A673 (cell line): ENCODE measurements at places on chromosomes 3 and 15.

GRCh38 chr3:193023218-193023617, 105.6 kb upstream of the MB21D2 start:
- no peaks in the 10 kb centered on the region for H3K4me1 ChIP-seq
- H3K27me3 ChIP-seq = no peaks in the 10 kb centered on the region
- H3K27ac ChIP-seq = no peak overlapping the region
- no peak for DNase-seq
- H3K4me3 ChIP-seq = no peak overlapping the region

DNA sequence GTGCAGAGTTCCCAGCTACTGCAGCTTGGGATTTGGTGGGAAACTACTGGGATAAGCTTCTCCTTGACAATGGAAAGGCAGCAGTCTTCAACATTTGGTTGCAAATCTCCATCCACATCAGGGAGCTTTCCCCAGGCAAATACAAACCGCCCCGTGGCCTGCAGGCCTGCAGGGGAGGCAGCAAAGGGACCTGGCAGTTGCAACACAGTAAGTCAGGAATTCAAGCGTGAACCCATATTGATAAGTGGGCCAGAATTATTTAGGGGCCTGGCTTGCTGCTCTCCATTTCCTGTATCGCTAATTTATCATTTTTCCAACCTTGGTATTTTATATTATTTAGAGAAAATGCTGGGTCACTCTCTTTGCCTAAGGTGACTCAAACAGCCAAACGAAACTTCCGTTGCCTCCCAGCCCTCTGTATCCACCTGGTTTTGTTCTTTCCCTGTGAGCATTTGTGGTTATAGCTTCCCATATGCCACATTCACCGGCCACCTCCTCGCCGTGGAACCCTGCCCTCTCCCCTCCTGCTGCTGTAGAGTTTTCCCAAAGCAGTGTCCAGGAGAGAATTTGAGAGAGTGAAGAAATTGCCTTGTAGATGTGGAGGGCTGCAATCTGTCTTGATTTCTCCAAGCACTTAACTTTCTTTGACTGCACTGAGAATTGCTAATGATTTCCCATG, 34.8 kb downstream of the B3GALNT1 start:
- no peaks in the 10 kb centered on the region for H3K27me3 ChIP-seq
- no peak for DNase-seq
- no peaks in the 10 kb centered on the region for H3K36me3 ChIP-seq

GRCh38 chr15:91881569-91882297, 28.2 kb downstream of the SLCO3A1 start:
- no peak overlapping the region for H3K27ac ChIP-seq
- no peaks in the 10 kb centered on the region for H3K27me3 ChIP-seq
- DNase-seq = no peak
- H3K36me3 ChIP-seq = no peaks in the 10 kb centered on the region
- H3K4me1 ChIP-seq = no peaks in the 10 kb centered on the region

DNA sequence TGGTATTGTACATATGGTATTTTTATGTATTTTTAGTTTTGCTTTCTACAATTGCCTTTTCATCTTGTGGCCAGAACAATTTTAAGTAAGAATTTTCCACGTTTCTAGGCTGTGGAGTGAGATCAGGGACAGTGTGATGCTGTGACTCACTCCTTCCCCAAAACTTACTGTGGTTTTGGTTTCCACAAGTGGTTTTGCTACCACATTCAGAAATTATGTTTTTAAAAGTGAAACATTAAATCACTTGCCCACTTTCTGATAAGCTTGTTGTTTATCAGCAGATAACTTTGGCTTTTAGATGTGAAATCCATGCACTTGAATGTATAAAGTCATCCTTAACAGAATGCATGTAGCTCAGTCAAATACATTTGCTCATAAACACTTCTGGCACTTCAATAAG, 192.2 kb upstream of the THRB start:
- no peak for DNase-seq
- H3K4me3 ChIP-seq = no peak overlapping the region
- no peaks in the 10 kb centered on the region for H3K4me1 ChIP-seq
- no peaks in the 10 kb centered on the region for H3K27me3 ChIP-seq

DNA sequence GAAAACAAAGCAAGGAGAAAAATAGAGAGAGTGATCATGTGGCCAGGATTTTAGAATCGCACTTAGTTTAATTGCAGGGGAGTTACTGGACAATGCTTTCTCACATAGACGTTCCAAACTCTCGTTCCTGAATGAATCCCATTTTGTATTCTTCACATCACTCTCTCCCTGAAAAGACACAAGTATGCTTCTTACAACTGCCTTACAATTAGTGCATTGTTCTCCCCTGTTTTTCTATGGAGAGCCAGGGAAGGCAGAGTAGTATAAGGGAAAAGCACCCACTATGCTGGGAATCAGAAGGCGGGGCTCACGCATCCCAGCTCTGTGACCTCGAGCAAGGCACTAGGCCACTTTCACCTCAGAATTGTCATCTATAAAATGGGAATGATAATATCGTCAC, 14.4 kb downstream of the TMOD2 start:
- no peaks in the 10 kb centered on the region for H3K27me3 ChIP-seq
- no peak for DNase-seq
- no peaks in the 10 kb centered on the region for H3K36me3 ChIP-seq
- H3K4me1 ChIP-seq = no peaks in the 10 kb centered on the region

GRCh38 chr15:51842852-51843737, 13.6 kb downstream of the TMOD3 start:
- H3K27me3 ChIP-seq = no peaks in the 10 kb centered on the region
- peaks cover 89% of the 10 kb centered on the region for H3K4me1 ChIP-seq
- no peaks in the 10 kb centered on the region for H3K36me3 ChIP-seq
- DNase-seq = no peak
- H3K4me3 ChIP-seq = no peak overlapping the region

DNA sequence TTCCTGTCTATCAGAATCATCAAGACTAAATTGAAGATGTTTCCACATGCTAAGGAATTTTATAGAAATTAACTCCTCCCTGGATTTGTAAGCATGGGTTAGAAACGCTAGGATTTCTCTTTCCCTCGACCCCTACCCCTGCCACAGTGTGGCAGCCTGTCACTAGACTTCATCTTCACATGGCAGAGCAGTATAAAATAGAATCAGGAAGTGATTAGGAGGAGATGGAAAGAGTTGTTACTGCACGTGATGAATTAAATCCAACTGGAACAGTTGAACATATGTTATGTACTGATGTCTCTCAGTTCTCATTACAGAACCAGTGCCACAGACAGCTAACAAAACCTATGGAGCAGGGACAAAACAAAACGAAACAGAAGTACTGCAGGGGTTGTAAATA, 130.0 kb upstream of the BNIP2 start:
- DNase-seq = no peak
- H3K27me3 ChIP-seq = peaks cover 79% of the 10 kb centered on the region
- H3K27ac ChIP-seq = no peak overlapping the region
- no peaks in the 10 kb centered on the region for H3K4me1 ChIP-seq

DNA sequence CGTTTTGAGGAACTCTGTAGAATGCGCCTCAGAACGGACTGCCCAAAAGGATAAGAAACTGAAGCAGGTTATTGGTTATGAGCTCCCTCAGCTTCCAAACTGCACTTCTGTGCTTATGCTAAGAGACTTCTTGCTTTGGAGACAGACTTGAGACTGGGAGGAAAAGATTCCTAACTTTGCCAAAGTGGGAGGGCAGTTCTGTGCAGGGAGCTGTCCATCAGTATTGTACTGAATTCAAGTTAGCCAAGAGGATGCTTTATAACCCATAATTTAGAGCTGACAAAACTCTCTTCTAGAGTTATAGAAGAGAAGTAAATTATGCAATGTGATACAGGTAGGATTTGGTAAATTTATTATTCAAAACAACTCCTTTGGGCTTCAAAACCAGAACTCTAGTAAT, 519.8 kb upstream of the GBE1 start:
- no peak overlapping the region for H3K27ac ChIP-seq
- no peaks in the 10 kb centered on the region for H3K36me3 ChIP-seq
- DNase-seq = no peak
- no peaks in the 10 kb centered on the region for H3K27me3 ChIP-seq
- H3K4me1 ChIP-seq = no peaks in the 10 kb centered on the region
- no peak overlapping the region for H3K4me3 ChIP-seq

DNA sequence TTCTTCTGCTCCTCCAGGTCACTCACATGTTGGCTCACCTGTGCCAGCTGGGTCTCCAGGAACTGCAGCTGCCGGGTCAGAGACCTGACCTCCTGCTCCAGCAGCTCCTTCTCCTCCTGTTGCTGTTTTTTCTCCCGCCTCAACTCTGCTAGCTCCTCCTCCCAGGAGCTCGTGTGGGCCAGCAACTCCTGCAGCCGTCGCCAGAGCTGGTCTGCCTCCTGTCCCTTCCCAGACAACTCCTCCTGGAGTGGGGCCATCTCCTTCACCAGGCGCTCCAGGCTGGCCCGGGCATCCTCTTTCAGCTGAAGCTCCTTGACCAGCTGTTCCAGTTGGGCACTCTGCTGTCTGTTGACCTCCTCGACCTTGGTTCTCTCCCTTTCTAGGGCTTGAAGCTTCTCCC, 24.5 kb downstream of the CXCR6 start:
- no peaks in the 10 kb centered on the region for H3K4me1 ChIP-seq
- no peaks in the 10 kb centered on the region for H3K36me3 ChIP-seq
- no peak for DNase-seq
- H3K27me3 ChIP-seq = no peaks in the 10 kb centered on the region
- no peak overlapping the region for H3K27ac ChIP-seq

DNA sequence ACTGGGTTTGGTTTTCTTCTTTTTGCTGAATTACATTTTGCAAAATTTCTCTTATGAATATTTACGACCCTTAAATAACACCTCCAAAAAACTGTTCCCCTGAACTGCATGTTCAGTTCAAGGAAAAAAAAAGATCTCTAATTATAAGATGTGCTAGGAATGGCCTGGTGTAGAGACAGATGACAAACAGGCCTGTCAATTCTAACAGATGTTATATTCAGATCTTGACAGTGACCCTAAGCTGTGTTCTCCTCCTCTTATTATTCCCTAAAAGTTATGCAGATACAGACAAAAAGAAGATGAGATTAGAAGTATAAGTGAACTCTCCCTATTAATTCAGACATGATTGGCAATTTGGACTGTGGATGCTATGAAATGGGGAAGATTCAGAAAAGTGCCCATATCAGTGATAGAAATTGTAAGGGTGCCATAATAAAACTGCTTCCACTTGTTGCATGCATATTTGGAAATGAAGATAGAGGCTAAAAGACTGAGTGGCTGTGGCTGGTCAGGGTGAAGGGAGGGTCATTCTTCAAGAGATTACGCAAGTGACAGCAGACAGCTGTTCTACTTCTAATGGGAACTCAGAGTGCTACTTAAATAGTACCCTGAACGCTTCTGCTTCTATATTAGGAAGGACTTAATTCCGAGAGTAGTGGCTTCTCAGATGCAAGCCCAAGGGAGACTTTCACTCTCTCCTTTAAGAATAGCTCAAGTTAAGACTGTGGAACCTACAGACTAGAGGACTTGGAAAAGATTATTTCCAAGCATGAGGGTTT, 75.5 kb downstream of the ADAMTS9 start:
- no peak for DNase-seq
- no peak overlapping the region for H3K4me3 ChIP-seq
- H3K4me1 ChIP-seq = no peaks in the 10 kb centered on the region
- no peaks in the 10 kb centered on the region for H3K27me3 ChIP-seq

DNA sequence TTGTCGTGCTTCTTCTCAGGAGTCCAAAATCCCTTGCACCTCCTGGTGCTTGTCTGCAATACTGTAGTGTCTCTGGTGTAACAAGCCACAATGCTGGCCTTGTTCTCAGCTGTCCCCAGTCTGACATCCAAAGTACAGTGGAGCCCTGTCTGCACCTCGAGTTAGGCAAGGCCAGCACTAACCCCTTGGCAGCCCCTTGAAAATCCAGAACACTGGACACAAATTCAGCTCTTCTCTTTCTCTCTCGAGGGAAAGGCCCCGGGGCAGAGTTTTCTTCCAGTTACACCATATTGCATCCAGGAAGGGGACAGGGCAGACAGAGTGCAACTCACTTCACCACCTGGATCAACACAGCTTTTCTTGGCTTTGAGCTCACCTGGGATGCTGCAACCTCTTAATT, 91.3 kb upstream of the ATP10A start:
- no peaks in the 10 kb centered on the region for H3K4me1 ChIP-seq
- H3K4me3 ChIP-seq = no peak overlapping the region
- H3K27ac ChIP-seq = no peak overlapping the region
- H3K27me3 ChIP-seq = no peaks in the 10 kb centered on the region
- no peaks in the 10 kb centered on the region for H3K36me3 ChIP-seq
- no peak for DNase-seq
